Pons (tissue), 1 donor: ENCODE measurements at places on chromosomes 1 and 21.

- no peak for DNase-seq
Observed at GRCh38 chr1:219754767-219755166, 141.9 kb upstream of the ZC3H11B start.

- no peak for DNase-seq
Observed at GRCh38 chr1:67192902-67193301, 26.6 kb downstream of the IL23R start.

DNA sequence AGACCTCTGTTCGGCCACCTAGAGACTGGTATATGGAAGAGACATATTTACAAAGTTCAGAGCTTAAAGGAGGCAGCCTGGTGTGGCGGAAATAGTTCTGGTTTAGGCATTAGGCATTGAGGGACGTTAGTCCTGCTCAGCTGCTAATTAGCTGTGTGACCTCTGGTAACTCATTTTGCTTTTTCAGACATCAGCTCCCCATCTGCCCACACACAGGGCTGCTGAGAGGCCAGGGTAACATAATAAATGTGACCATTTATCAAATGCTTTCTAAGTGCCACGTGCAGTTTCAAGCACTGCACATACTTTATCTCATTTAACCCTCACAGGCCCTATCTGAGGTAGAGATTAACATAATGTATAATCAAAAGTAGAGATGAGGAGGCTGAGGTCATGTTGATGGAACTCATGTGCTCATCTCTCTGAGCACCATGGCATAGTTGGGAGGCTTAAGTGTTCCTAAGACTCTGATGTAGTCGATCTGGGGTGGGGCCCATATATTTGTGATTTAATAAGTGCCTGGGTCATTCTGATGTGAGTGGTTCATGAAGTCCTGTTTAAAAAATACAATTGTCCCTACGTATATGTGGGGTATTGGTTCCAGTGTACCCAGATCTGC lies 267.2 kb upstream of the PLXNA2 start:
- DNase-seq = no peak

DNA sequence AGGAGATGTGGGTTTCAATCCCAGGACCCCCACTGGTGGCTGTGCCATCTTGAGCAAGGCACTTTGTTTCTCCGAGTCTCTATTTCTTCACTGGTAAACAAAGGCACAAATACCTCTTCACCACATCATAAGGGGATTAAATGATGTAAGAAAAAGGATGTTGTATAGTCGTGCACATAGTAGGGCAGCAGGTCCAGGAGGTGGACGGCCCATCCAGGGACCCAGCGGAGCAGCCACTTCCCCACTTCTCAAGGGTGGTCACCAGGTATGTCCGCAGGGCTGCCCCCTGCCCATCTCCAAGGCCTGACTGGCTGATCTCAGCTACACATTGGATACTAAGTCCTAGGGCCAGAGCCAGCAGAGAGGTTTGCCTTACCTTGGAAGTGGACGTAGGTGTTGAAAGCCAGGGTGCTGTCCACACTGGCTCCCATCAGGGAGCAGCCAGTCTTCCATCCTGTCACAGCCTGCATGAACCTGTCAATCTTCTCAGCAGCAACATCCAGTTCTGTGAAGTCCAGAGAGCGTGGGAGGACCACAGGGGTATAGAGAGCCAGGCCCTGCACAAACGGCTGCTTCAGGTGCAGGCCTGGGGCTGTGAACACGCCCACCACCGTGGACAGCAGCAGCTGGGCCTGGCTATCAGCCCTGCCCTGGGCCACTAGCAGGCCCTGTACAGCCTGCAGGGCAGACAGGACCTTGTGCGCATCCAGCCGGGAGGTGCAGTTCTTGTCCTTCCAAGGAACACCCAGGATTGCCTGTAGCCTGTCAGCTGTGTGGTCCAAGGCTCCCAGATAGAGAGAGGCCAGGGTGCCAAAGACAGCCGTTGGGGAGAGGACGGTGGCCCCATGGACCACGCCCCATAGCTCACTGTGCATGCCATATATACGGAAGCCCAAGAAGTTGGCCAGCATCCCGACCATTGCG lies 4.0 kb downstream of the AGT start:
- DNase-seq = no peak

DNA sequence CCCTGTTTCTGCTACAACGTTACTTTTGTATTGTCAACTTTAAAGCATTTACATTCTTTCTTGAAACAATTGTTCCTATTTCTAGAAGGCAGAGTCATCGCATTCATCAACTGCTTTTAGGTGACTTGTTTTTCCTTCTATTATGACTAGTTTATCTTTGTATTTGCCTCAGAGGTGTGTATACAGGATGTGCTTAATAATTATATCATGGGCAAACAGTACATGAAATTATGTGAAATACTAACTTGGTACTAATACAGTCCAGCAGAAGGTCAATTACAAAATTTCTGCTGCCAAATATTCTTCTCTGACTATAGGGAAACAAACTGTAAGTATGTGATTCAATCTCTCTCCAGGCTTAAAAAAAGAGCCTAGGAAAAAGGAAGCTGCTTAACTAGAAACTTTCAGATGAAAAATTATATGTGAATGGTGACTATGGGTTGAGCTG lies 101.6 kb downstream of the C4BPA start:
- no peak for DNase-seq

- no peak for DNase-seq
Observed at GRCh38 chr1:43887748-43888147, 45.9 kb upstream of the ARTN start.

DNA sequence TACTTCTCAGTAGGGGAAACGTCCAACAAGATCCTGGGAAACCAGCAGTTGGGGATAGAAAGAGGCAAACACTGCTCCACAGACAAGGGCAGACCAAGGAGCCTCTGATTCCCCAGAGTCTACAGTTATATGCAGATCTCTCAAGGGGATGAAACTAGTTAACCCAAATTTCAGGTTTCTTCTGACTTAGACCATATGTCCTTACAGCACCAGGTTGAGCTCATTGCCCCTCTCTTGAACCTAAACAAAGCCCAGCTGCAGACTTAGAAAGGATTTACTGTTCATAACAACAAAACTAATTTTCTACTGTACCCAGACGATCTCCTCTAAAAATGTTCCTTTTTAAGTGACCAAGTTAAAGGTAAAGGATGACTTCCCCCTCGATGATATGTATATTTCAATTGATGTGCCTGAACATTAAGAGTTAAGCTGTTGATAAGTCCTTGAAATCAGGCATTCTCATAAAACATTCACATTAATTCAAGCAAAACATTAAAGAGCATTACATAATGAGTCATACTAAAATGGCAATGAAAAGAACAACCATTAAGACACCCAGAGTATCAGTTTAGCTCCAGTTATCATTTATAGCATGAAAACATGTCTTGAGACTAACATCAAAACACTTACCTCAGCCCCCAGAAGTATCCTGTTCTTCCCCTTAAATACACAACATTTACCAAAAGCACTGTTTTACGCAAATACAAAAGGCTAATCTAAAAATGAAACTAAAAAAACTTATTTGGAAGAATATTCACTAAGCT lies 24.1 kb downstream of the SMYD3 start:
- no peak for DNase-seq

DNA sequence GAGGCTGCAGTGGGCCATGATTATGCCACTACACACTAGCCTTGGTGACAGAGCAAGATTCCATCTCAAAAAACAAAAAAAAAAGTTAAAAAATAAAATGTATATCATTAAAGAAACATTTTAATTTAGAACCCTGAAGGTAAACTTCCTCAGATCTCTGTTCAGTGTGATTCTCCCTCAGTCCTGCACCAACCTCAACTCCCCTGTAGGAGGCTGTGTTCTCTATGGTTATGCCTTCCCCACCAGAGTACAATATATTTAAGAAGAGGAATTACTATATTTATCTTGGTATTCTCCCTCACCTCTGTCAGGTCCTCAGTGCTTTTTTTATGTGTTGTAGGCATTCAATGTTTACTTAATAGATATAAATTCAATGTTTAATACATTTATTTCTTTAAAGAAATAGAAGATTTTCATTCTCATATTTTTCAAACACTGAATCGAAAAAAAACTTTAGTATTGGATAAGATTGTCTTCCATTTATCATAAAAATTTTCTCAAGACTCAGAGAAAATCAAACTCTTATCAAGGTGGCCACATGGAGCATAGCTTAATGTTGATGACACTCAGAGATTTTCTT lies 4.8 kb upstream of the LRRC8B start:
- no peak for DNase-seq

DNA sequence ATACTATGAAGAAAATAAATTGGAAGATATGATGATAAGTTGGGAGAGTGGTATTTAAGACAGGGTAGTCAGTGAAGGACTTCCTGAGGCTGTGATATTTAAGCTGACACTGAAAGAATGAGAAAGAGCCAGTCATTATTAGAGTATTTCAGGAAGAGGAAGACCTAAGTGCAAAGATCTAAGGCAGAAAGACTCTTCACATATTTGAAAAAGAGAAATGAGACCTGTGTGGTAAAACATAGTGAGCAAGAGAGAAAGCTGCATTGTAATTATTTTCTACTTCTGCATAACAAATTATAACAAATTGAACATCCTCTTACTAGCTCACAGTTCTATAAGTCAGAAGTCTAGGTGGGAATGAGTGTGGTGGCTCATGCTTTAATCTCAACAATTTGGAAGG lies 34.6 kb upstream of the DOCK7 start:
- no peak for DNase-seq

GRCh38 chr1:172931761-172932160 lies 119.0 kb downstream of the TNFSF18 start:
- no peak for DNase-seq

- DNase-seq = no peak
Observed at GRCh38 chr1:220338759-220339158, 66.5 kb upstream of the RAB3GAP2 start.

DNA sequence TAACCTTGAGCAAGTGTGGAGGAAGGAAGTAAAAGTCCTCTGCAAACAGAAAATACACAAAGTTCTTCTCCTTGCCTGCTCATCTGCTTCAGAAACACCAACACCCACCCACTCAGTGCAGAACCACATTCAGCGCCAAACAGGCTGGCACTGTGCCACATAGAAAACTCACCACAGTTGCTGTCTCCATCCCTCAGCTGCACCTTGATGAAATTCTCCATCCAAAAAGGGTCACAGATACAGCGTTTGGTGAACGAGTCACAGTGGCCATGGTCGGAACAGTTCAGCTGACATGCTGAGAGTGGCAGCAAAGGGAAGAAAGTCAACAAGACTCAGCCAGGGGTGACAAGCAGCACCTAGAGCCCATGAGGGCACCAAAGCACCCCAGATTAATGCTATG lies 114.5 kb downstream of the KIAA0319L start:
- no peak for DNase-seq

DNA sequence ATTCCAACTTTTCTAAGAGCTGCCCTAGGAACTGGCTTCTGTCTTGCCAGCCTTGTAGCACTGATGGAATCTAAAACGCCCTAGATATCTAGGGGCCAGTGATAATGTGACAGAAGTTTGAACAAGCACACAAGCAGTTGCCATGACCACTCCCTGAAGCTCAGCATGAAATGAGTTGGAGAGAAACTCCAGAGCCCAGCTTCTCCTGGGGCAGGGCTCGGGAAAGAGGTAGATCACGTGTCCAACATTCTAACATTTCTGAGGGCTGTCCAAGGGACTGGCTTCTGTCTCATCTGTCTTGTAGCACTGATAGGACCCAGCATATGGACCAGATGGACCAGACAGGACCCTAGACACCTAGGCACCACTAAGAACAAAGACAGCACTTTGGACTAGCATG lies 37.9 kb downstream of the OMA1 start:
- no peak for DNase-seq

DNA sequence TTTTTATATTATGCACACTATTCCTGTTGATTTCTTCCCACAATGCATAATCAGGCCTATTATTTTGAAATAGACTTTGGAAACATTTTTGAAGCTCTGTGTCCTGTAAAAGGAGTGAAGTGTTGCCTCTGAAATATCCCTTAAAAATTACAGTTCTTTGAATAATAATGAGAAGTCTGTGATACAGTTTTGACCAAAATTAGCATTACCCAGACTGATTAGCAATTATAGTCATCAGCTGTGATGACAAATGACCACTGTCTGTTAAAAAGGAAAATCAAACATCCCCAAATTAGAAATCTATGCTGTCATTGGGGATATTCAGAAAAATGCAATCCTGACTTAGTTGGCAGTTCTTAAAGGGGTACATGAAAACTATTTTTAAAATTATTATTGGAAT lies 63.7 kb downstream of the PTGS2 start:
- DNase-seq = no peak

DNA sequence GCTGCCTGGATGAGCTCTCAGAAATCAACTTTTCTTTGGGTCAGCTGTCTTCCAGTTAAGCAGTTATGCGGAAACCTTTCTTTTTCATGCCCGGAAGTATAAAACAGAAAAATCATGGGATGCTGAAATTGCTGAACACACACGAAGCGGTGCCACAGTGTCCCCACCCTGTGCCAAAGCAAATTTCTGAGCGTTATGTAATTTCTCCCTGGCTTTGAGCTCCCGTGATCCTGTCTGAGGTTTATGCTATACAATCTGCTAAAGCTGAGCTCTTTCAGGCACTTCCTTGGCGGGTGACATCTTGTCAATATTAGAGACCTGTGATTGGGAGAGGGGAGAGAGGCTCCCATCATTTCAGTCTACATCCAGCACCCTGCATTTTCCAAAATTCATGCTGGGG lies 201.7 kb downstream of the ROR1 start:
- no peak for DNase-seq

DNA sequence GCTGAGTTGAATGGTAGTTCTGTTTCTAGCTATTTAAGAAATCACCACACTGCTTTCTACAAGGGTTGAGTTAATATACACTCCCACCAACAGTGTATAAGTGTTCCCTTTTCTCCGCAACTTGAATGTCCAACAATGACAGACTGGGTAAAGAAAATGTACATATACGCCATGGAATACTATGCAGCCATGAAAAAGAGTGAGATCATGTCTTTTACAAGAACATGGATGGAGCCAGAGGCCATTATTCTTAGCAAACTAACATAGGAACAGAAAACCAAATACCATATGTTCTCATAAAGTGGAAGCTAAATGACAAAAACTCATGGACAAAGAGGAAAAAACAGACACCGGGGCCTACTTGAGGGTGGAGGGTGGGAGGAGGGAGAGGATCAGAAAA lies 14.8 kb upstream of the TTLL7 start:
- no peak for DNase-seq

GRCh38 chr1:180630408-180631193 lies 1.2 kb upstream of the XPR1 start:
- no peak for DNase-seq

DNA sequence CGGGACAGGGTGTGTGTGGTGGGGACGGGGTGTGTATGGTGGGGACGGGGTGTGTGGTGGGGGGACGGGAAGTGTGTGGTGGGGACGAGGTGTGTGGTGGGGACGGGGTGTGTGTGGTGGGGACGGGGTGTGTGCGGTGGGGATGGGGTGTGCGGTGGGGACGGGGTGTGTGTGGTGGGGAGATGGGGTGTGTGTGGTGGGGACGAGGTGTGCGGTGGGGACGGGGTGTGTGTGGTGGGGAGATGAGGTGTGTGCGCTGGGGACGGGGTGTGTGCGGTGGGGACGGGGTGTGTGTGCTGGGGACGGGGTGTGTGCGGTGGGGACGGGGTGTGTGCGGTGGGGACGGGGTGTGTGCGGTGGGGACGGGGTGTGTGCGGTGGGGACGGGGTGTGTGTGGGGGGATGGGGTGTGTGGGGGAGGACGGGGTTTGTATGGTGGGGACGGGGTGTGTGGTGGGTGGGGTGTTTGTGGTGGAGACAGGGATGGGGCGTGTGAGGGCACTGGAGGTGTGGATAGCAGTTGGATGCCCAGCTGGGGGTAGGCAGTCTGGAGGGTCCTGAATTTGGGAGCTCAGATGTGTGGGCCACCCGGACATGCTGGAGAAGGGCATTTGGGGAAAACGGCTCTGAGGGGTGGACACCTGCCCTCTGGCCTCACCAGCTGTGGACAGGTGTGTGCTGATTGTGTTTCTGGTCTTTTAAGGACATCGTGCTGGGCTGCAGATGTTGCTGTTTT lies 16.9 kb downstream of the IBA57 start:
- DNase-seq = no peak

- DNase-seq = no peak
Observed at GRCh38 chr1:44261962-44262361, 48.7 kb downstream of the DMAP1 start.
